Hematopoietic multipotent progenitor cell (in vitro differentiated cells): ENCODE measurements at places on chromosomes 4 and X.

- DNase-seq: no peak
Measured at GRCh38 chr4:20106921-20107320, 144.8 kb upstream of the SLIT2 start.

GRCh38 chr4:152605031-152605430, 69.1 kb upstream of the FBXW7 start:
- DNase-seq: no peak

DNA sequence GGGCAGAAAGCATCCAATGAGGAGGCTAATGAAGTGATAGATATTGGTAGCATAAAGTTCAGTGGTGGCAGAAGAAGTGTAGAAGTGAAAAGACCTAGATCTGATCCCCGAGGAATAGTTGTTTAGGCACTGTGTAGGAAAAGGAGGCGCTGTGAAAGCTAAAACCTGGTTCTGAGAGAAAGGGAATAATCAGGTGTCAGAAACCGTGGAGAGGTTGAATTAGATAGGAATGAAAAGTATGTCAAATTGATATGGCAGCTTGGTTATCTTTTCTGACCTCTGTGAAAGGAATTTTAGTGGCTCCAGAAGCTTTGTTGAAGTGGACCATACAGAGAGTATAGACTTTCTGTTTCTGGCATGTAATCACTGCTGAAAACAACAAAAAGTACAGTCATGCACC, 30.8 kb upstream of the CCDC160 start:
- DNase-seq: no peak

DNA sequence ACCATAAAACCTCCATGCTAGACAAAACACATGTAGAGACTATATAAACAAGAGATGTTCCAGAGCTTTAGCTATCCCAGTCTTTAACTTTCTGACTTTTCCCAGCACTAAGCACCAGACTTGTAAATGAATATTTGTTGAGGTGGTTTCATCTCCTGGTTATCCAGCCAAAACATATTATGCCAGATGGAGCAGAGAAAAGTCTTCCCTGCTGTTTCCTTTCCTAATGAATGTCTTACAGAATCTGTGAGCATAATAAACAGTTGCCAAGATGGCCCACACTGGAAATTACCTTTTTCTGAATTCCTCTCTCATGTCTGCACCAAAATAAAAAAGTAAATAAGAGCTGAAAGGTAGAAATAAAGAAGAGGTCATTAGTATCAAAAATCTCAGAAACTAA, 159.2 kb downstream of the TECRL start:
- DNase-seq: no peak

- DNase-seq: no peak
Measured at GRCh38 chr4:39495446-39496213, 31.6 kb downstream of the UGDH start.
